ENCODE measurements at places on chromosomes 12 and 14. TPM values are rescaled to one million over a fixed set of nuclear protein-coding genes. Genes with fewer than 3 reads are reported as not detected.
A peak's percentile ranks its signal among the peaks of the same experiment; 100 is the strongest.

Gene CCDC177
- not detected for total RNA-seq

Gene SCYL2
- total RNA-seq: 29.9 TPM

Gene AQP6
- total RNA-seq: 0.29 TPM

Gene KRT5
- not detected for total RNA-seq

Gene RFLNA
- 3.9 TPM for total RNA-seq

Gene SAMD4A
- 11.9 TPM for total RNA-seq

Gene CCDC88C
- total RNA-seq: 2.6 TPM

DNA sequence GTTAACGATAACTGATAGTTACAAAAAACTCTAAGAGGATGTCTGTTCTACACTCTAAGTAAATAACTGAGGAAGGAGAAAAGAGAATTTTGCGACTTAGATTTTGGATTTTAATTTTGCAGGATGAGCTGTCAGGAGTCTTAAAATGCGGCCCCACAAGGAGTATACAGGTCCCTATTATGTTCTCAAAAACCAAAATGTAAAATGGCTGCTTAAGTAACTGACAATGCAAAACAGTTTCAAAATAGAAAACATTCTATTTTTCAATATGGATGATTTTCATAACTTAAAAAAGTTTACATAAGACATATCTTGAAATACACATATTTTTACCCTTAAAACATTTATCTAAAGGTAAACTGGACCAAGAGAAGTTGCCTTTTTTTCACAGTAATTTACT is 2.6 kb downstream of the CD69 start:
- H3K27me3 ChIP-seq: no peaks in the 10 kb centered on the region
- H3K4me1 ChIP-seq: no peaks in the 10 kb centered on the region
- DNase-seq: no peak
- H3K4me3 ChIP-seq: no peak overlapping the region

- no peak for DNase-seq
- no peak overlapping the region for H3K27ac ChIP-seq
- no peaks in the 10 kb centered on the region for H3K27me3 ChIP-seq
- H3K4me3 ChIP-seq: no peak overlapping the region
- H3K36me3 ChIP-seq: no peaks in the 10 kb centered on the region
Observed at GRCh38 chr12:46794593-46795190, 31.1 kb downstream of the SLC38A4 start.

DNA sequence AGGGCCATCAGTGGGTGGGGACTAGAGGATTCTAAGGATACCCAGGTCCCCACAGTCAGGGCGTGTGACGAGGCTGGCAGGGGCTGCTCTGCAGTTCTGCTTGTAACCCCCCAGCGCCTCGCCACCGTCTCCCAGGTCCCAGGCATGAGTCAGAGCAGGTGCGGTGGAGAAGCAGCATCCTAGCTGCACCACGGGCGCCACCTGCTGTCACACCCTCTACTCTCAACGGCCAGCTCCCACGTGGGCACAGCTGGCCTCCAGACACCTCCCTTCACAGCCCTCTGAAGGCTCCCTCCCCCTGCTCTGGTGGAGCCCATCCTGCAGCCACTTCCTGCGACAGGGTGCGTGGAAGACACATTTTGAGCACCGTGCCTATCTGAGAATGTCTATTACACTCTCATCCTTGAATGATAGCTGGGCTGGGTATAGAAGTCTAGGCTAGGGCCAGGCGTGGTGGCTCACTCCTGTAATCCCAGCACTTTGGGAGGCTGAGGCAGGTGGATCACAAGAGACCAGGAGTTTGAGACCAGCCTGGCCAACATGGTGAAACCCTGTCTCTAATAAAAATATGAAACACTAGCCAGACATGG is 6.9 kb upstream of the NUDT14 start:
- no peaks in the 10 kb centered on the region for H3K36me3 ChIP-seq
- no peaks in the 10 kb centered on the region for H3K4me1 ChIP-seq
- peaks cover 22% of the 10 kb centered on the region for H3K27me3 ChIP-seq
- H3K27ac ChIP-seq: no peak overlapping the region
- DNase-seq: no peak
- no peak overlapping the region for H3K4me3 ChIP-seq

GRCh38 chr12:28611449-28611848 is 421.2 kb downstream of the CCDC91 start:
- no peak overlapping the region for H3K27ac ChIP-seq
- no peak for DNase-seq
- no peaks in the 10 kb centered on the region for H3K36me3 ChIP-seq
- no peaks in the 10 kb centered on the region for H3K27me3 ChIP-seq

DNA sequence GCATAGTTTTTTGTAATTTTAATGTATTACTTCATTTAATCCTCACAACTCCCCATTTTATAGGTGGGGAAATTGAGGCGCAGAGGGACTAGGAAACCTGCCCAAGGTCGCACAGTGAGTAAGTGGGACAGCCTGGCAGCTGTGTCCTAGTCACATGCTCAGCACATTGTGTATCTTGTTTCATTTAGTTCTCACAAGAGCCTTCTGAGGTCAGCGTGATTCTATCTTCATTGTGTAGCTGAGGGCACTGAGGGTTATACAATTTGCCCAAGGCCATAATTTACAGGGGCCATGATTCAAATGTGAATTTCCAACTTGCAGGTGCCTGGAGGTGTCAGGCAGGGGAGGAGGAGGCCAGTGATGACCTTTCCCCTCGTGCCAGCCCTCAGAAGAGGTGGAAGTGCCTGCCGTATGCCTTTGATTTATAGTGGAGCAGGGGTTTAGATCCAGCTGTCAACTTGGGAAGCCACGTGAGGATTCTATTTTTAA is 30.3 kb upstream of the SMOC1 start:
- H3K4me3 ChIP-seq: no peak overlapping the region
- peak; percentile 34 for DNase-seq
- H3K27ac ChIP-seq: no peak overlapping the region
- no peaks in the 10 kb centered on the region for H3K4me1 ChIP-seq
- H3K36me3 ChIP-seq: no peaks in the 10 kb centered on the region

GRCh38 chr12:100858656-100859055 is 64.1 kb downstream of the ANO4 start:
- no peak overlapping the region for H3K27ac ChIP-seq
- no peaks in the 10 kb centered on the region for H3K27me3 ChIP-seq
- H3K36me3 ChIP-seq: no peaks in the 10 kb centered on the region
- H3K4me3 ChIP-seq: no peak overlapping the region

- H3K27me3 ChIP-seq: no peaks in the 10 kb centered on the region
- H3K4me3 ChIP-seq: no peak overlapping the region
- no peak for DNase-seq
- no peaks in the 10 kb centered on the region for H3K36me3 ChIP-seq
- no peak overlapping the region for H3K27ac ChIP-seq
Observed at GRCh38 chr12:67426067-67426466, 156.9 kb downstream of the CAND1 start.

DNA sequence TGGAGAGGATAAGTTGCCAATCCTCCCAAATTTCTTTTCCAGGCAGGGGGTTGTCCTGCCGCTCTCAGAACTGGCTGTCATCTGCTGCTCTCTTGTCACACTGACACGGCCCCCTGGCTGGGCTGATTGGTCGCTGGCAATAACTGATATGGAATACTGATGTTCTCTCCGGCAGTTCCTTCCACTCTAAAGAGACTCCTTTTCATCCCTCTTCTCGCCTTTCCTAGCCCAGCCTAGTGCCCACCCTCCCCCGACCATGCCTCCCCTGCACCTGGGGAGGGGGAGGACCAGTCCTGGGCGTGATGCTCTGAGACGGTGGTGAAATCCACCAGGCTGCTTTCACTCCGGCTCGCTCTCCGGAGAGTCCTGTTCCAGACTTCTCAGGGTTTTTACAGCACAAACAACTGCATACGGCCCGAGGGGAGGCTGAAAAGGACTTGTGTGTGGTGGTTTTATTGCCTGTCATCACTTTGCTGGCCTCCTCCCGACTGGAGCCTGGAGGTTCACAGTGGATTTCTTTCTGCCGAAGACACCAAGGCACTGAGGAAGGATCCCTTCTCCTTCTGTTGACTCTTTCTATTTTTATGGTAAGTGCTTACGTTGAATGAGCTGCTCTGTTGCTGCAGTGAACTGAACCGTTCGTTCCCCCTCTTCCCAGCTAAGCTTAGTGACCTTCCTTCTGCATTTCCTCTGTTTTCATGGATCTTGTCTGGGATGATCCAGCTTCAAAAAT is at the start of gene ANO4:
ANO4 (plus strand) TSS at position 336 of the 733 bp plus-strand sequence. CDS start 107,010 bp downstream, outside the sequence.
- H3K27me3 ChIP-seq: no peaks in the 10 kb centered on the region
- H3K36me3 ChIP-seq: no peaks in the 10 kb centered on the region
- peak; percentile 19 for DNase-seq
- no peaks in the 10 kb centered on the region for H3K4me1 ChIP-seq

DNA sequence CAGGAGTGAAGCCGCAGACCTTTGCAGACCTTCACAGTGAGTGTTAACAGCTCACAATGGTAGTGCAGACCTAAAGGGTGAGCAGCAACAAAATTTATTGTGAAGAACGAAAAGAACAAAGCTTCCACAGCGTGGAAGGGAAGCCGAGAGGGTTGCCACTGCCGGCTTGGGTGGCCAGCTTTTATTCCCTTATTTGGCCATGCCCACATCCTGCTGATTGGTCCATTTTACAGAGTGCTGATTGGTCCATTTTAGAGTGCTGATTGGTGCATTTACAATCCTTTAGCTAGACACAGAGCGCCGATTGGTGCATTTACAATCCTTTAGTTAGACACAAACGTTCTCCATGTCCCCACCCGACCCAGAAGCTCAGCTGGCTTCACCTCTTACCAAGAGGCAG is 35.5 kb downstream of the MAPK1IP1L start:
- H3K27ac ChIP-seq: no peak overlapping the region
- H3K4me3 ChIP-seq: no peak overlapping the region
- H3K4me1 ChIP-seq: no peaks in the 10 kb centered on the region
- H3K27me3 ChIP-seq: no peaks in the 10 kb centered on the region
- no peaks in the 10 kb centered on the region for H3K36me3 ChIP-seq
- DNase-seq: no peak

GRCh38 chr12:32777691-32778175 is 22.0 kb upstream of the YARS2 start:
- DNase-seq: no peak
- H3K36me3 ChIP-seq: no peaks in the 10 kb centered on the region
- H3K4me1 ChIP-seq: no peaks in the 10 kb centered on the region
- no peak overlapping the region for H3K27ac ChIP-seq

DNA sequence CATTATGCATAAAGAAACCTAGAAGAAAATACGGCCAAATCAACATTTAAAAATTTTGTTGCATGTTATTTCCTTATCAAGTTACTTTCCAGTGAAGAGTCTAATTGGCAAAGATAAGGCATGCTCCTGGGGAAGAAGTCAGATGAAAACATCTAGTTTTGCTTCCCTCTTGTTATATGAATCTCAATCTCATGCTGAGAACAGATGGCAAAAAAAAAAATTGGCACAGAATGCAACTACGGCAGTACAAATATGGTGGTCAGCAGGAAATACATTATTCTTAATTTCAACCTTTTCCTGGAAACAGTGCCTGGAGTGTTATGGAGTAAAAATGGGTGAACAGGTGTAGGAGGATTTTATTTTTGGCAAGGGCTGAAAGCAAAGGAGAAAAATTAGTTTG is 32.8 kb downstream of the HECTD4 start:
- H3K4me3 ChIP-seq: no peak overlapping the region
- H3K27me3 ChIP-seq: no peaks in the 10 kb centered on the region
- H3K4me1 ChIP-seq: peaks cover 20% of the 10 kb centered on the region
- no peak for DNase-seq
- no peak overlapping the region for H3K27ac ChIP-seq
- no peaks in the 10 kb centered on the region for H3K36me3 ChIP-seq

GRCh38 chr12:11920231-11920630 is 150.5 kb upstream of the BCL2L14 start:
- H3K27me3 ChIP-seq: no peaks in the 10 kb centered on the region
- H3K27ac ChIP-seq: no peak overlapping the region
- no peak overlapping the region for H3K4me3 ChIP-seq

DNA sequence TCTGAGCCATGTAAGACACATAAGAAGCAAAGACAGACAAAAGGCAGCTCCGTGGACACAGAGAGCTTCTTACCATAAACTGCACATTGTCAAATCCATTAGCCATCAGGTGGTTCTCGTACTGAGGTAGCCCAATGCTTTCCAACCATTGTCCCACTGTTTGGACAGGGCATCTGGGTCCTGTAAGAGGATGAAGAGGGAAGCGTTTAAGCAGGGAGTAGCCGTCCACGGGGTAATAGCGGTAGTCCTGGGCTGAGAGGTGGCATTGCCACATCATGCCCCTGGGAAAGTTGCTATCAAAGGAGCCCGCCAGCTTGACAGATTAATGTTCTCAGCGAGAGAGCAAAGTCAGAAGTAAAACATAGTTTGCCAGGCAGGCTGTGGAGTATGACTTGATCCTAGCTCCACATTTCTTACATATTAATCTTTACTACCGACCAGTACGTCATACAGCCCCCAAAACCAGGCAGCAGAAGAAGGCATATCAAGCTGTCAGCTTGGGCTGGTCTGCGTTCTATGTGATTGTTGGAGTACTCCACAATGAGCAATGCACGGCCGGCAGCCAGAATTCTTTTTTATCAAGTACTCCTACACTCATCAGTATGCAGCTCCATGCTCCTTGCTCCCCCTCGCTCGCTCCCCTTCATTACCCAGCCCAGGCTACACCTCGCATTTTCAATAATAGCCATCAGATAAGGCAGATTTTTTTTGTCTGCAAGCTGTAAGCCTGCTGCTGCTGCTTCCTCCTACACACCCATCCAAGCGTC is 493.2 kb upstream of the GARIN6 start:
- no peak overlapping the region for H3K27ac ChIP-seq
- no peak overlapping the region for H3K4me3 ChIP-seq
- no peaks in the 10 kb centered on the region for H3K36me3 ChIP-seq

DNA sequence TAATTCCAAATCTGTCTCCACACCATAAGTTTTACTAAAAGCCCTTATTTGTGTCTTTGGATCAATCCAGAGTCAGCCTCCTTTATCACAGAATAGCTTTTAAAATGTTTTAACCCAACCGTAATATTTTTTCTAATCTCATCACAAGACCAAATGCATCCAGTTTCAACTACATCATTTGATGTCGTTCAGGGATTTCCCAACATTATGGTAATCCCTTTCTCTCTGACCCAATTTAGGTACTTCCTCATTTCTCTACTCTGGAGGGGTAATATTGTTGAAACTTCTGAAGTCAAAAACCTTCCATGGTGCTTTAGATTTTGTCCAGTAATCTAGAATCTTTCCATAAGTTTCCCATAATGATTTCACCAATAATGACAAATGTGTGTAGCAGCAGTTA is 596.8 kb downstream of the SOX5 start:
- no peak overlapping the region for H3K4me3 ChIP-seq
- no peaks in the 10 kb centered on the region for H3K4me1 ChIP-seq
- no peak for DNase-seq
- H3K27ac ChIP-seq: no peak overlapping the region
- no peaks in the 10 kb centered on the region for H3K27me3 ChIP-seq

GRCh38 chr12:53523131-53523530 is 15.8 kb upstream of the NPFF start:
- H3K36me3 ChIP-seq: peaks cover 75% of the 10 kb centered on the region
- H3K4me1 ChIP-seq: no peaks in the 10 kb centered on the region
- no peak overlapping the region for H3K27ac ChIP-seq
- no peaks in the 10 kb centered on the region for H3K27me3 ChIP-seq
- H3K4me3 ChIP-seq: no peak overlapping the region

DNA sequence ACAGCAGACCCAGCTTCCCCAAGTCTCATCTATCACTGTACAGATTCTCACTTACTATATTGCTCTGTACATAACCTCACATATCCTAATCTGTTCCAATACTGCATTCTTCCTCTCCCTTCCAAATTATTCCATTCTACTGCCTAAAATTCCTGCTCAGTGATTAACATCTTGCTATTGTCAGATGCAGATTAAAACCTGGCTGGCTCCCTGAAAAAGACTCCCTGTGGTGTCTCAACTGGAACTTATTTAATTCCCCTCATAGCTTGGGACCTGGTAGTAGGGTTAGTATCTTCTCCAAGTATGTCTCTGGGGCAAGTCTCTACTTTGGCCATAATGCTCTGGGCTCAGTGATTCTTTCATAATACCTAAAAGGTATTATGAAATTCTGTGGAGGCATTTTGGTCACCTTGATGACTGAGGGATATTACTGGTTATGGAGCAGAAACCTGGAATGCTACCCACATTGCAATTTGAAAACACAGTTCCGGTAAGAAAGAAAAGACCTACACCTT is 55.8 kb downstream of the PAWR start:
- no peak overlapping the region for H3K4me3 ChIP-seq
- H3K4me1 ChIP-seq: no peaks in the 10 kb centered on the region

All from adrenal gland (tissue), 19 donors.